DMS 273 treated with DMSO at 0.1 percent for 48 hours (cell line): ENCODE measurements at places on chromosomes 11 and 22.

GRCh38 chr22:27791159-27791858 lies 10.2 kb downstream of the MN1 start:
- no peak for DNase-seq

DNA sequence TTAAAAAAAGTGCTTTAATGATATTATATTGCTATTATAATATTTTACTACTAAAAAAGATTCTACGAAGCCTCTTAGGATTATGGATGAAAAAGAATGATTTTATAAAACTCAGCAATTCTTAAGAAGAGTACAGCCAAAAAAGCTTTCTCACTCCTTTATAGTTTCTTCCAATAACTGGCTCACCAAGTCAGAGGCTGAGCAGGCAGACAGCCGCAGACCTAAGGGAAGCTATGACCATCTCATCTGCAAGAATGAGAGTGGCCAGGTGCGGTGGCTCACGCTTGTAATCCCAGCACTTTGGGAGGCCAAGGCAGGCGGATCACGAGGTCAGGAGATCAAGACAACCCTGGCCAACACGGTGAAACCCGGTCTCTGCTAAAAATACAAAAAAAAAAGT lies 12.7 kb upstream of the EMID1 start:
- no peak for DNase-seq

GRCh38 chr11:102685754-102686153 lies 19.8 kb downstream of the MMP27 start:
- DNase-seq = no peak

DNA sequence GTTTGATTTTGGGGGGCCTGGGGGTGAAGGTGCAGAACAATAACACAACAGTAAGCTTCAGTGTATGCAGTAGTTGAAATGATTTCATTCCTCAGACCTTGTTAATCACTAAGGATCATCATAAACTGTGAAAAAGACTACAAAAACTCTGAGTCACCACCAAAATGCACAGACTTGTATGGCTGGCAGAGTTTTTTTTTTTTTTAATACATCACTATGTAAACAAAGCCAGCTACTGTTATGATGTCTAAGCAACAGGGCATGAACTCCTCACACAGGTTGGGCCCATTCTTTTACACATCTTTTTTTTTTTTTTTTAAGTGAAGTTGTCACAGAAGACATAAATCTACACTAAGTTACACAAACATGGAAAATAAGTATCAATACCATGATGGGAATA lies 311.9 kb downstream of the GUCY1A2 start:
- no peak for DNase-seq

DNA sequence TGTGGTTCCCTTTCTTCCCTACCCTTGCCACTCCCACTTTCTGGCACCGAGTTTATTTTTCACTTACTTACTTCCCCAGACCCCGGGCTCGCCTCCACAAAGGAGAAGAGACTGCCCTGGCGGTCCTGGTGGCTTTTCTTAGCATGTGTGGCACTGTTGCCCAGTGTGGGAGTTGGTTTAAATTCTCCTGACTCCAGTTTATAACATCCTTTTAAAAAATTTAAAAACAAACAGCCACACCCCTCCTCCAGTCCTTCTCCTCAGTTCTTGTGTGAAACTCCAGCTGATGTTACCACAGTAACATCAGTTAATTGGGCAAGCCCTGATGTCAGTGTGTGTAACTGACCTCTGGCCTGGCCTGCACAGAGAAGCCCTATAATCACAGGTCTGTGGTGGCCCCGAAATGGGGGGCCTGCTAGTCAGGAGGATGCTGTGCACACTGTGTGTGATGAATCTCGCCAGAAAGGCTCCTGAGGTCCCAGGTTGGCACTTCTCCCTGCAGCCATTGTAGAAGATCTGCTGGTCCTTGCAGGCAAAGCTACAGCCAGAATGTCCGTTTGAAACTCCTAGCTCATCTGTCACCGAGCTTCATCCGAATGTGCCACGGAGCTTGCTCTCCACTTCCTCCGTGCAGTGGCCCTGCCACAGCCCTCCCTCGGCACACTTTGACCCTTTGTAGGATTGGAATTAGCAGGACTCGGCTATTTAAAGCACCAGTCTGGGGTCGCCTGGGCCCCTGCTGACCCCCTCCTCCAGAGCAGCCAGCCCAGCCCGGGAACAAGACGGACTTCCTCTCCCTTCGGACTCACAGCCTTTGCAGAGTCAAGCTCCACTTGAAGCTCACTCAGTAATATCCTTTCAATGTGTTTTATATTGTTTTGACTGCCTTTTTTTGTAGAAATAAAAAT lies 7.6 kb downstream of the YDJC start:
- DNase-seq = no peak

DNA sequence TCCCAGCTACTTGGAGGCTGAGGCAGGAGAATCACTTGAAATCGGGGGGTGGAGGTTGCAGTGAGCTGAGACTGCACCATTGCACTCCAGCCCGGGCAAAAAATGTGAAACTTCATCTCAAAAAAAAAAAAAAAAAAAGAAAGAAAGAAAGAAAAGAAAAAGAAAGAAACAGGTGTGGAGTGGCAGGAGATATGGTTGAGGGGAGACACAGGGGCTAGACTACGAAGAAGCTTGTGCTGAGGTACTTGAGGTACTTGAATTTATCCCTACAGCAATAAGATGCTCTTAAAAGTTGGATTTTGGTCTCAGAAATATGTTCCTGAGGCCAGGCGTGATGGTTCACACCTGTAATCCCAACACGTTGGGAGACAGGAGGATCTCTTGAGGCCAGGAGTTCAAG lies 2.2 kb upstream of the MAJIN start:
- DNase-seq = no peak

- no peak for DNase-seq
Measured at GRCh38 chr22:37377927-37378326, 49.4 kb downstream of the ELFN2 start.

GRCh38 chr11:27699926-27700350 lies 317 bp downstream of the BDNF start:
- DNase-seq = no peak

DNA sequence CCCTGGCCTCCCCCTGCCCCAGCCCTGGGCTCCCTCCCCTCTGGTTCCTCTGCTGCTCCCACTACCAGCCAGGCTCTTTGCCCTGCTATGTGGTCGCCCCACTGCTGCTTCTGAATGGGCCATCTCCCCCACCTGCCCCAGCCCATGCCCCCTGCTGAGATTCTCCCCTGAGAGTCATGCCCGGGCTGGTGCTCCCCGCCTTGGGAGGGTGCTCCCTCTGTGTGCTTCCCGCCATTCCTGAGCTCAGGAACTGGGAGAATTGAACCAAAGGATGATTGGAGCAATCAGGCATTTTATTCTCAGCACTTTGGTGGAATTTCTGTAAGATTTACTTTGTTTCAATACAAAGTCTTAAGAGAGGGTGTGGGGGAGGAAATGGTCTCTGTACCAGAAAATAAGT lies 6.8 kb downstream of the APOBEC3D start:
- no peak for DNase-seq

GRCh38 chr11:118894192-118894591 lies 10.5 kb downstream of the CXCR5 start:
- DNase-seq = no peak

GRCh38 chr11:95095858-95096587 lies 6.4 kb downstream of the ENDOD1 start:
- DNase-seq = no peak

GRCh38 chr11:92416971-92417725 lies 192.5 kb downstream of the FAT3 start:
- DNase-seq = no peak

- DNase-seq = no peak
Measured at GRCh38 chr11:110530900-110531741, 101.4 kb downstream of the FDX1 start.

- DNase-seq = no peak
Measured at GRCh38 chr11:24594401-24594800, 97.5 kb downstream of the LUZP2 start.

GRCh38 chr22:38203855-38204514 lies 2.2 kb downstream of the MAFF start:
- no peak for DNase-seq

DNA sequence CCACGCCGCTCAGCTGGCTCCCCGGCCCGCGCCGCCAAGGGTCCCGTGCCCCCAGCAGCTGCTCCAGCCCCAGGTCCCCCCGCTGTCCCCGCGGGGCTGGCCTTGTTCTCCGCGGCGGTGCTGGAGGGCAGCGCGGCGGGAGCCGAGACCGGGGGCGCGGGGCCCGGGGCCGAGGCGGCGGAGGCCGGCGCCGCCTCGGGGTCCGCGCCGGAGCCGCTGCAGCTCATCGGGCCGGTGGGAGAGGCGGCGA lies 128 bp downstream of the TAF10 start:
- no peak for DNase-seq

DNA sequence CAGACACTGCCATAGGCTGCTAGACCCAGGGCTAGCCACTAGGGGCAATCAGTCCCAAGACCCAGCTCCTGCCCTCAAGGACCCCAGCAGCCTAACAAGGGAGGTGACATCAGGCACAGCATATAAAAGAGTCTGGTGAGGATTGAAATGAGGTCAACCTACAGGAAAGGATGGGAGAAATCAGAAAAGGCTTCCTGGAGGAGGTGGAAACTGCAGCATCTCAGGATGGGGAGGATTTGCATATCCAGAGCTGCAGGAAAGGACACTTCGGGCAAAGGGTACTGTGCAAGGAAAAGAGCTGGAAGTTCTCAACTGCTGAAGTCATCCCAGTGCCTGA lies 2.9 kb upstream of the ARFGAP2 start:
- DNase-seq = no peak

GRCh38 chr22:18130018-18130417 lies 19.4 kb downstream of the TUBA8 start:
- DNase-seq = no peak

GRCh38 chr11:122341477-122341876 lies 225.5 kb upstream of the BLID start:
- no peak for DNase-seq

DNA sequence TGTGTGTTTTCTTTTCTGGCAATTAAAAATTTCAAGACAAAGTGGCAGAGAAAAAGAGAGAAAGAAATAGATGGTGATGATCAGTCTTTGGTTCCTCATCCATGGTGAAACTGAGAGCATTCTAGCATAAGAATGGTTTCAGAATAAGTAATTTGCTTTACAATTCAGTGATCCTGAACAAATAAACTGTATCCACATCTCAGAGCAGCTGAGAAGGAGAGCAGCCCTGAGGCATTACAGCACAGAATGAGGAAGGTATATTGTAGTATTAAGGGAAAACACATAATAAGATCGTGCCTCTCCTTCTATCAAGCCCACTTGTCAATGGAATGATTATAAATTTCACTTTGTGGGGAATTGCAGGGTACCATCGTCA lies 17.4 kb downstream of the LUZP2 start:
- no peak for DNase-seq

- no peak for DNase-seq
Measured at GRCh38 chr22:46905415-46905814, 143.0 kb downstream of the TBC1D22A start.

GRCh38 chr11:111344032-111344431 lies 35.0 kb downstream of the POU2AF1 start:
- no peak for DNase-seq

- DNase-seq = no peak
Measured at GRCh38 chr11:77705876-77706579, 68.4 kb upstream of the CLNS1A start.

- no peak for DNase-seq
Measured at GRCh38 chr11:61927501-61927900, 10.1 kb upstream of the RAB3IL1 start.

DNA sequence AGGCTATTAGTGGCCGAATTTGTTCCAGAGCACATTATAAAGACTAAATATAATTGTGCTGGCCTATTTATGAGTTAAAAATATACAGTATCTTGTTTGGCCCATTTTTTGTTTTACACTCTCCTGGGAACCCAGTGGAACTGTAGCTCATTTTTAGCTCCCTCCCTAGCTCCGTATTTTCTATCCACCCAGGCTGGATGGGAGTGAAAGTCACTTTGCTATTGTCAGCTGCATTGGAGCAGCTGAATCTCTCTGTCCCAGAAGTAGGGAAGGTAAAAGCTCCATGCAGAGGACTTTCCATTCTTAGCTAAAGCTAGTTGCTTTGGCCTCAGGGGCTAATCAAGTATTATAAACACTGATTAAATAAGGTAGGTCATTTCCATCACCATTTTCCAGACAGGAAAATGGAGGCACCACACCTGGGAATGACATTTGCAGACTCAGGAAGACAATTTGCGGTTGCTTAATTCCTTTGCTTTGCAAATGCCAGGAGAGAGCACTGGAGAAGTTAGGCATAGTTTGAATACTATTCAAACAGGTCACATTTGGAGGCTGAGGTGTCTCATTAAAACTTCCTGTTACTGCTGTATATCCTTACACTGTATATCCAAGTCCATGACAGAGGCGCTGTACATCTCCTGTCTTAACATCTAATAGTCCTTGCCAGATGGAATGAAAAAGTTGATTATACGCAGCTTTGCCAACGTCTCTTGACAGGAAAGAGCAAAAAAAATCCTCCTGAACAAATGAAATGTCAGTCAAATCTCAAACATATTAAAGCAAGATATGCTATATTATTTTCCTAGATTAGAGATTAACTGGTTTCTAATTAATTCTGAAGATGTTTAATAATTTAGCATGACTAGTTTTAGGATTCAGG lies 338.1 kb upstream of the KIRREL3 start:
- DNase-seq = no peak

DNA sequence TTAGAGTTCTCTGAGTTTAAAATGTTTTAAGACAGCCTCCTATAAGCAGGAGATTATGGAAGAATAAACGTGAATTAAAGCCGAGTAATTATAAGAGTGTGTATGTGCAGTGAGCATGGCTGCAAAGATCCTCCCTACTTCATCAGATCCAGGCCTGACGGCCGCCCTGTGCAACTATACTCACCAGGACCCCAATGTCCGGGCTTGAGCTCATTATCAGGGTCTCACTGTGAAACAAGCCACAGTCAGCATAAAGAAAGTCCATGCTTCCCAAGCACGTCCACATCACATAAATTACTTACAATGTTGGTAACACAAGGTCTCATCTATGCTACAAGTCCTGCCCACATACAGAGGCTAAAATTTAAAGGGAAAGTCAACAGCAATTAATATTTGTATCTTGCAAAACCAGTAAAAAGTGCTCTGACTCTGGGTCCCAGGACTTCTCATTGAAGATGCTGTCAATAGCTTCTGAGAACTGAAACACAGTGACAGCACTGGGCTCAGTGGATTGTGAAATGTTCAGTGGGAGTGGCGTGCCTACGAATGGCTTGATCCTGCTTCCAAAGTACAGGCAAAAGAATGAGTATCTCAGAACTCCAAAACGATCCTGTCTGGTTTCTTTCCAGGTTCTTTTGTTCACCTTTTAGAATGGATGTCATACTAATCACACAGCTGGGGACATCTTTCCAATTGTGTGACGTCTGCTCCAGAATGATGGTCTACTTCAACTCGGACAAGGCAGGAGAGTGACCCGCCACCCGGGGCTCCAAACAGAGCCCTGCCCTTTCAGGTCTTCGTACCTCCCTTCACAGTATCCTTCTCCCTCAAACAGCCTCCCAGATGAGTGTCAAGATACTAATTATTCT lies 72.1 kb upstream of the ARFGAP3 start:
- no peak for DNase-seq
